ENCODE measurements at places on chromosomes 4 and X. TPM values are rescaled to one million over a fixed set of nuclear protein-coding genes. Genes with fewer than 3 reads are reported as not detected.

SSX3 gene
- polyA plus RNA-seq = not detected

RAB41 gene
- not detected for polyA plus RNA-seq

PDCL2 gene
- polyA plus RNA-seq = not detected

PABPC5 gene
- not detected for polyA plus RNA-seq

TRO gene
- polyA plus RNA-seq = 0.24 TPM

KLF8 gene
- polyA plus RNA-seq = 14.3 TPM

UCP1 gene
- not detected for polyA plus RNA-seq

CT45A1 gene
- polyA plus RNA-seq = not detected

UGT2B17 gene
- polyA plus RNA-seq = not detected

SLC10A4 gene
- polyA plus RNA-seq = not detected

TSR2 gene
- polyA plus RNA-seq = 21.9 TPM
